Hepatic stellate cell (primary cell): ENCODE measurements at places on chromosomes 2 and 18.

DNA sequence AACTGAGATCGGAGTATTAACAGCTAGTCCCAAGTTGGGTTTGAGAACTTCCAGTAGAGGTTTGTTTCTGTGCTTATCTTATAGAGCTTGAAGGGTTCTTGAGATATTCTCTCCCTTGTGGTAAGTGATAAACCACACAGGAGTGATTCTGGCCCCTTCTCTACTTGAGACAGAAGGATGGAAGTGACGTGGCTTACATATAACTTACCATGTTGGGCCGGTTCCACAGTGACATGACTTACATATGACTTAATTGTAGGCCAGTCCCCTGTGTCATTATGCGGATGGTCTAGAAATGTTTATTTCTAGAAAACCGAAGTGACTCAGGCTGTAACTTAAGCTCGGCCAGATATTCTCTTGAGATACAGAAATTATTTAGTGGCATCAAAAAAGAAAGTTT, 62.7 kb downstream of the TRAPPC12 start:
- no peak for DNase-seq

DNA sequence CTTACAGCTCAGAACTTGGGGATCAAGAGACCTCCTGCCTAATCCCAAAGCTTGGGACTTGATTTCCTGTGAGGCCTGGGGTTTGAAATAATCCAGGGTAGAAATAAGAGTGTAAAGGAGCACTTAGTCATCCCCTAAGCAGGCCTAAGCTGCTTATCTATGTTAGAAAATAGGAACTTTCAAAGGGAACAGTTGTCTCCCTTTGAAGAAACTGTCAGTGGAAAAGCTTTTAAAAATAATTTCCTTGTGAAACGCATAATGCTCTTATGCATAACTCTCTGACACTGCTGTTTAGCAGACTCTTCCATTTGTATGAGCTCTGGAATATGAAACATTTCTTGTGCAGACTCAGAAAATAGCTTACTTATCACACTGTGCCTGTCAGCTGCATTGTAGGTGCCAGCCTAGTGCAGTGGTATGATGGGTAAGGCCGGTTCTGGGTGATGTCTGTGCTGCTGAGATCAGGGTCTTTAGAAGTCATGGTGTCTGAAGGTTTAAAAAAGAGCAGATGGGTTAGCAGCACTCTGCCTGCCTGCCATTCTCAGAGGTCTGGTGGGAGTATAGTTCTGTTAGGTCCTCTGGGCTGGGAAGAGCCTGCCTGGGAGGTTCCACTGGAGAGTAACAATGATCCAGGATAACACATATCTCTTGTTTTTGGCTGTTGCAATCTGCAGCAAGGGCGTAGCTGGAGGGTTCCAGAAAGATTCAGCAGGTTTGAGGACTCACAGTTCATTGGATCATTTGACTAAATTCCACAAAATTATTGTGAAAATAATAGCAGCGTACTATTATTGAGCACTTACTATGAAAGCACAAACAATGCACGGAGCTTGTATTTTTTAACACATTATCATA, 283.2 kb upstream of the MEX3C start:
- DNase-seq, result no peak

DNA sequence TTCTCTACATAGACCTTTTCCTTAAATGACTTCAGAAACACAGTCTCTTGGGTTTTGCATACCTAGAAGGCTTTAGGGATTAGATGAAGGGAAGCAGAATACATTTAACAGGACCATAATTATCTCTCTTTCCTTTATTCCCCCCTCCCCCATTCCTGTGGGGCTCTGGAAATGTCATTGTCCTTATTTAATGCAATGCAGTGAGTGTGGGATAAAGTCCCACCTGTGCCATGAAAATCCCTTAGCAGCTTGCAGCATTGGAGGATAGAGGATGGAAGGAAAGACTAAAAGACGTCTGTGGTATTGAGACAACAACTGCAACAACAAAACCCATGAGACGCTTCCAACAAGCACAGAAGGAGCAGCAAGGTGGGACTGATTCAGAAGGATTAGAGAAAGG, 117.8 kb upstream of the DCC start:
- no peak for DNase-seq

GRCh38 chr2:177021706-177022343, 190.8 kb upstream of the HNRNPA3 start:
- no peak for DNase-seq

DNA sequence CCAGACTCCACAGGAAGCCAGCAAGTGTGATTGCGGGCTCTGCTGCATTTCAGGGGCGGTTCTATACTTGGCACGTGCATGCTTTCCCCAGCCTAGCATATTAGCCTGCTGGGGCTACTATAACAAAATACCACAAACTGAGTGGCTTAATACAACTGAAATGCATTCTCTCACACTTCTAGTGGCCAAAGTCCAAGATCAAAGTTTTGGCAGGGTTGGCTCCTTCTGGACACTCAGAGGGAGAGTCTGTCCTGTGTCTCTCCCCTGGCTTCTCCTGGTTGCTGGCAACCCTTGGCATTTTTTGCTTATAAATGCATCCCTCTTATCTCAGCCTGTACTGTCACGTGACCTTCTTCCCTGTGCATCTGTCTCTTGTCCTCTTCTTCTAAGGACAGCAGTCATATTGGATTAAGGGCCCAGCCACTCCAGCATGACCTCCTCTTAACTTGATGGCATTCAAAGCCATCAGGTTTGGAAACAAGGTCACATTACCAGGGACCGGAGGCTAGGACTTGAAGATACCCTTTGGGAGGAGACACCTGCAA, 138.7 kb downstream of the RNF152 start:
- DNase-seq, result no peak

DNA sequence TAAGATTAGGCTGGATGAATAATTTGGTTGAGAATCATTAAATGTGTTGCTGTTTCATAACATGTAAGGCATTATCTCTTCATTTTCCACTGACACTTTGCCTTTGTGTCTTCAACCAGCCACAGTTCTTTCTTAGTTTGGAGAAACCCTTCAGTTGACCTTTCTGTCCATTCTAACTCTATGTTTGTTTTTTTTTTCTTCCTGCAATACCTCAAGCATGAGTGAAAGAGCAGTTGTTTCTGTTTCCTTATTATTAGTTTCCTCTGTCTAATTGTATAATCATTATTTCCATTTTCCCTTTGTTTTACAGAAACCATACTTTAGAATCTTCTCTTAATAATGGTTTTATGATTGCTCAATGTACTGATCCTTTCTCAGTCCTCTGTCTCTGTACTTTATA, 25.6 kb downstream of the HADHB start:
- no peak for DNase-seq

DNA sequence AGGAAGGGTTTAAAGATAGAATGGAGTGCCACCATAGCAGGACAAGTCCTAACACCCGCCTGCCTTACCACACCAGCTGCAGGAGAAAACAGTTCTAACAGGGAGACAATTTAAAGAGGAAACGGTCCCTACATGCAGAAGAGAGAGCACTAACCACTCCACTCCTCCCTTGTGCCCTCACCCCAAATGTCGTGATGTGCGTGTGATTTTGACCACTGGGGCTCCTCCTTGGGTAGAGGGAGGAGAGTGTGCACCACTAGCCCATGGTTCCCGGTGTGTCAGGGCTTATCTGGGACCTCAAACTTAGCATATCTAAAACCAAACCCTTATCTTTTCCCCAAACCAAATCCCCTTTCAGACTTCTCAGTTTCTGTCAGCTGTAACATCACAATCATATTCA, 105.5 kb upstream of the CCDC68 start:
- no peak for DNase-seq

GRCh38 chr2:101120124-101120996, 30.8 kb downstream of the TBC1D8 start:
- DNase-seq, result no peak

DNA sequence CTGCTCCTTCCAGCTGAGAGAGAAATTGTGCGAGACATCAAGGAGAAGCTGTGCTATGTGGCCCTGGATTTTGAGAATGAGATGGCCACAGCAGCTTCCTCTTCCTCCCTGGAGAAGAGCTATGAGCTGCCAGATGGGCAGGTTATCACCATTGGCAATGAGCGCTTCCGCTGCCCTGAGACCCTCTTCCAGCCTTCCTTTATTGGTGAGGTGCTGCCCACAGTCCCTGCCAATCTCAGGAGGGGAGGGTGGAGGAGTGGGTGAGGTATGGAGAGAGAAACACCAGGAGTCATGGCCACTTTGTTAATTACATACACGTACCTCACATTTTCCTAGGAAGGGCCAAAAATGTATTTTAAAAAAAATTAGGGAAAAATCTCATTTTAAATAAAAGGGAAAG, 12.0 kb upstream of the DGUOK start:
- DNase-seq, result no peak

GRCh38 chr2:33131111-33131510, 184.4 kb downstream of the LTBP1 start:
- no peak for DNase-seq

DNA sequence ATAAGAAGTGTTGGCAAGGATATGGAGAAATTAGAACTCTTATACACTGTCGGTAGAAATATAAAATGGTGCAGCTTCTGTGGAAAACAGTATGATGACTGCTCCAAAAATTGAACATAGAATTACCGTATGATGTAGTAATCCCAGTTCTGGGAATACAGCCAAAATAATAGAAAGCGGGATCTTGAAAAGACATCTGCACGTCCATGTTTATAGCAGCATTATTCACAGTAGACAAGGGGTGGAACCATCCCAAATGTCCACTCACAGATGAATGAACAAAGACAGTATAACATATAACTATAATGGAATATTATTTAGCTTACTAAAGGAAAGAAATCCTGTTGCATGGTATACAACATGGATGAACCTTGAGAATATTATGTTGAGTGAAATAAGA, 257.7 kb downstream of the TDRD15 start:
- DNase-seq, result no peak

- DNase-seq, result no peak
Observed at GRCh38 chr18:59942601-59943000, 42.8 kb downstream of the PMAIP1 start.

GRCh38 chr2:198452327-198452726, 647.9 kb downstream of the PLCL1 start:
- no peak for DNase-seq

GRCh38 chr2:51212374-51212773, 180.4 kb upstream of the NRXN1 start:
- no peak for DNase-seq

GRCh38 chr2:121155502-121156056, 129.4 kb downstream of the TFCP2L1 start:
- no peak for DNase-seq

- DNase-seq, result no peak
Observed at GRCh38 chr18:61643884-61644647, 248.7 kb downstream of the RNF152 start.

DNA sequence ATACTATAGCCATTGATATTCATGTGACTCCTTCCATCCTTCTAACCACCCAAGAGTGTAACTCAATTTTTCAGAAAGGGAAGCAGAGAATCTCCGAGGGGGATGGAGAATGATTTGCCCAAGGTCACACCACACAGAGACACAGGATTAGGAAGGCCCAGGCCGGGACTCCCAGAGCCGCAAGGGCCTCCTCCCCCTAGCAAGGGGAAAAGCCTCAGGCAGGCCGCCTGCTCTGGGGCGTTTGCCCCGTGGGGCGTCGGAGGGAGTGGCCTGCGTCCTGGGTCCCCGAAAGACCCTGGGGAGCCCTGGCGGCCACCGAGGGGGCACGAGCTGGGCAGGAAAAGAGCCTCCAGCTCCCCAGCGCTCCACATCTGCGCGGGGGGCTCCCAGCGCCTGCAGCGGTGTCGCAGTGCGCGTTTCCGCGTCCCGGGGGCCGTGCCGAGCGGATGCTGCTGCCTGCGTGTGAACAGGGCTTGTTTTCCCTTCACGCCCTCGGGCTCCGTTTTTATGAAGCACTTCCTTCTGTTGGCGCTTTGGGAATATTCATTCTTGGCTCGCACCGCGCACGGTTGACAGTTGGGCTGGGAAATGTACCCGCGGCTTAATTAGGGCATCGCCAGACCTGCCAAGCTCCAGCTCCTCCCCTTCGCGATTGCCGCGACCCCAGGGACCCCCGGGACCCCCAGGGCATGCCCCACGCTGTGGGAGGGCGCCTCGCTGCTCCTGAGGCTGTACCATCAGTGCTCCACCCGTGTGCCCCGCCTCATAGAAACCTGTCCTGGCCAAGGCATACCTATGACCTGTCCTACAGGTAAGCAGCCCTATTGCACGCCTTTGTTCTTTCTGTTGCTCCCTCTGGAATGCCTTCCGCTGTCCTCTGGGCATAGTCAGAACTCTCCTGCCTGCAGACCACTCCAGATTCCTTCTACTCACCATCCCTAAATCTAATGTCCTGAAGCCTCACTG, 158.9 kb upstream of the GLI2 start:
- no peak for DNase-seq

DNA sequence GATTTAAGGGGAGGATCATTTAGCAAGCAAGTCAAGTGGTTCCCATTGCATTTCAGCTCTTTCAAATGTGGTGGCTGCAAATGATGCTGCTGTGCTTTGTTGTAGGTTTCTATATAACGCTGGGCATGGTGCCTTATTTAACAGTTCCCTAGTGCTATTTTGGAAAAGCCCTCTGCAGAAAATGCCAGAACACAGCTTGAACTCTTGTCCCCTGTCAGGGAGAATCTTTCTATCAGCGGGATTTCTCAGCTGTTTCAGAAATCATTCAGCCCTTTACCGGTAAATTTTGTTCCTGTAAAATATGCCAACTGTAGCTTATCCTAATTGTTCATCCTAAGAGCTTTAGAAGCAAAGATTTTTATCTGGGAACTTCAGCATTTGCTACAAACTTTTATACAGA, 77.8 kb upstream of the DTNA start:
- DNase-seq, result no peak

DNA sequence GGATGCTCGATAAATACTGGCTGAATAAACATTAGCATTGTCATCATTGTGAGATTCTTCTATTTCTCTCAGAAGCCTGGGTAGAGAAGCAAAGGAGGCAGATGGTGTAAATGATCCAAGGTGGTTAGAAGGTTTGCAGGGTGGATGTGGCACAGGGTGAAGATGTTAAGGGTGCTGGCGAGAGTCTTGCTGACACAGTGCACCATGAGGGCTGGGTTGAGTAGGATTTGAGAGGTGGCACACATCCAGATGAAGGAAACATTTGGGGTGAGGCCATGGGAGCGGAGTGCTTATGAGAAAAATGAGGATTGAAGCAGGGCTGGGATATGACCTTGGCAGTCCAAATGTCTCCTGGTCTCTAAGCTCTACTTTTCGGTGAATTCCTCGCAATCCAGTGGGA, 17.8 kb upstream of the CPO start:
- DNase-seq, result no peak

DNA sequence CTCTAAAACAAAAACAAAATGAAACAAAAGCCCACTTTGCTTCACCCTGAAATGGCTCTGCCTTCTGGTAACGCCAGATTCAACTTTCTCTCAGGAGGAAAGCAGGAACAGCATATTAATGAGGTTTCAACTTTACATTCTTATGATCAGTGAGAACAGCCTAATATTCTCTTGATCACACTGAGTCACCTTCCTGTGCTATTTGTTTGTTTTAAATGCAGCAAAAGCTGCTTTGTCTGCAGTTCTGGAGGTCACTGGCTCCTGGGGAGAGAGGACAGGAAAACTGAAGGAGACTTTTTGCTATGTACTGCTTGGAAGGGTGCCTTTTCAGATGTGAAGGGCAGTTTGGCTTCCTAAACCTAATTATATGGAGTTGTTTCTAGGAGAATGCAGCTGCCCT, 48.1 kb downstream of the MAIP1 start:
- DNase-seq, result no peak

- no peak for DNase-seq
Observed at GRCh38 chr2:74585406-74586185, 31.1 kb downstream of the DOK1 start.

- DNase-seq, result no peak
Observed at GRCh38 chr2:205721057-205721449, 38.8 kb downstream of the NRP2 start.
